ENCODE measurements at places on chromosomes 5 and 9.

DNA sequence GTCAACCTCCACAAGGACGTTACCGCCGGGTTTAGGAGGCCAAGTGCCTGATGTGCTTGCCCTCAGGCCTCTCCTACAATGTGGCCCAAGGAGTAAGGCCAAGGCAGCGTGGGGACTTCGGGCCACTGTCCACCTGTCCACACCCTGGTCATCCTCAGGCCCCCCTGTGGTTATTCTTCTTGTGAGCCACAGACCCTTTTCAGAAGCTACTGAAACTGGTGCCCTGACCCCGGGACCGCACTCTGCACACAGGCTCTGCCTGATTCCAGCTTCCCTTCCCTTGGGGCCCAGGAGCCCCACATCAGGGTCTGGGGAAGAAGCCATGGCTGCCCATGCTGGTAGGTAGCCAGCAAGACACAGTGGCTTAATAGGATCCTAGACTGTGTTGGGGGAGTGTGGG, 128.8 kb downstream of the OLFM1 start:
- DNase-seq: no peak

DNA sequence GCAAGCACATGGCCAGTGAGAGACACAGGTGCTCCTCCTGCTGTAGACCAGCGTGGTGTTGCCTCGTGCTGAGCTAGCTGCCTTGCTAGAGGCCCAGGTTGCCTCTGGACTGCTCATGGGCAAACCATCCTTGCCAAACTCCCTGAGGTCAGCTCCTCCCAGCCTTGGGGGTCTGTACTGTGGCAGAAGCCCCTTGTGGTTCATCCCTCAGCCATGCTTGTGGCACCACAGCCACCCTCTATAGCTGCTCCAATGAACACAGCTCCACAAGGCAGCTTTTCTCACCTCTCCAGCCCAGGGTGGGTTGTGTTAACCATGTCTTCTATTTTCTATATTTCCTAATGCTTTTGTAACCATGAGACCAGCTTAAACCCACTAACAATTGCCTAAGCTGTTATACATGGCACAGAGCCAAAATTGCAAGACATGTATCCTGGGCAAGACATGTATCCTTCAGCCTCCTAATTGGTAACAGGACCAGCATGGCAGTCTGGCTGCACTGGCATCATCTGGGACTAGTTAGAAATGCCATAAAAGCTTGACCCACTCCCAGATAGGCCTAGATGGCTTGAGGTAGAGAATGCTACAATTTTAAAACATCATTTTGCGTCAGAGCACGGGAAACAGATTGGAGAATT, 183.1 kb upstream of the S1PR3 start:
- no peak for DNase-seq

DNA sequence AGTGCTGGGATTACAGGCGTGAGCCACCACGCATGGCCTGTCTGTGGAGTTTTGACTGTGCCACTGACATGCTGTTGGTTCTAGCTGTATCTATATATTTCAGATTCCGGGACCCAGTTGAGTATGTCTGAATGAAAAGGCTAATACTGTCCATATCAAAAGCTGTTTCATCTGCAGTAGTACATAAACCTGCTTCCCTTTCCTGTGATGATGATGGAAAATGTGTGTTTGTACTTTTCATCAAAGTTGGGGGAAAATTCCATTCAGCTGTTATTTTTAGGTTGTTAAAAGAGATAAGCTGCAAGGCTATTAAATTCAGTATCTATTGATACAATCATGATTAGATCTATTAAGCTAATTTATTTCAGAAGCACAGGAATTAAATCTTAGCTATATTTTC, 237.6 kb upstream of the ADAMTSL1 start:
- no peak for DNase-seq

DNA sequence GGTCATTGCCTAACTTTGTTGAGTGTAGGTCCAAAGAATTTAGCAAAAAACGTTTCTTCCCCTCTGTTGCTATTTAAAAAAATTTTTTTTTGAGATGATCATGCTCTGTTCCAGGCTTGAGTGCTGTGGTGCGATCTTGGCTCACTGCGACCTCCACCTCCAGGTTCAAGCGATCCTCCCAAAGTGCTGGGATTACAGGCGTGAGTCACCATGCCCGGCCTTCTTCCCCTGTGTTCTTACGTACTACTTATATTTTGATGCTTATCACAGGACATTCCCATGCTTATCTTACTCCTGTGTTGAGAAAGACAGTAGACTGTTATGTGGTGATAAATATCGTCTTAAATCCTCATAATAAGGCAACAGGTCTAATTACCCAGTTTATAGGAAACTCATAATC, 2.5 kb downstream of the ACER2 start:
- DNase-seq: no peak

- DNase-seq: no peak
Observed at GRCh38 chr5:83368319-83368718, 103.2 kb upstream of the VCAN start.

GRCh38 chr9:127457191-127457878, 6.0 kb downstream of the LRSAM1 start:
- DNase-seq: no peak
